ENCODE measurements at places on chromosomes 2 and 18. TPM values are rescaled to one million over a fixed set of nuclear protein-coding genes. Genes with fewer than 3 reads are reported as not detected.

GRCh38 chr2:141331127-141331526 is 799.7 kb downstream of the LRP1B start:
- DNase-seq = no peak

GRCh38 chr2:142082368-142082767 is 48.4 kb downstream of the LRP1B start:
- DNase-seq = no peak

DNA sequence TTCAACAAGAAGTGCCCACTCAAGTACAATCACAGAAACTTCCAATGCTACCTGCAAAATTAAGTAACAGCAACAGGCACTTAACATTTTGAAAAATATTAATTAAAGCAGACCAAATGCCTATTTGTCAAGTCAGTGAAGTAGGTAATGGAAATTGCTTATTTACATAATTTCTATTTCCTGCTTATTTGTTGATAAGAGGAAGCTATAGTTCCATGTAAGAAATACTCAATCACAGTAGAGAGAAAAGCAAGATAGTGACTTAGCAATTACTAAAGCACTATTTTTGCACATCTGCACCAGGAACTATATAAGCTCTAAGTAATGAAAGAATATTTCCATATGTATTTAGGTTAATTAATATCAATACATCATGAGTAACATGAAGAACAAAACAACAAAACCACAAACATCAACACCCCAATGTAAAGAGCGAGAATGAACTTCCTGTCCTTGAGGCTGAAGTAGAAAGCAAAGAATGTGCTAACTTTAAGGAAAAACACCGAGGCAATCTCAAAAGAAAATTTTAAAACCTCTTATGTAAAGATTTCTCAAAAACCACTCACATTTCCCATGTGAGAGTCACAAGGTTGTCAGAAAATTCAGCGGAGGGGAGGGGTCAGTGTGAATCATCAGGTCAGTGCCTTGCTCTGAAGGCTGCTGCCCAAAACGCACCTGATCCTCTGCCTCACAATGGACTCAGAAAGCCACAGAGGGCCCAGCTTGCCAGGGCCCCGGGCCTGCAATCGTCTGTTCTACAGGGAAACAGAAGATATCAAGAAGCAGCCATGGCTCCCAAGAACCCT is 12.5 kb downstream of the NPC1 start:
- DNase-seq = peak; percentile 44

- DNase-seq = no peak
Measured at GRCh38 chr2:231573698-231574421, 18.8 kb upstream of the TEX44 start.

GRCh38 chr2:202178346-202178958 is 59.9 kb downstream of the SUMO1 start:
- peak; percentile 45 for DNase-seq

The IL1R1 gene
- 14.3 TPM for total RNA-seq
